ENCODE measurements at places on chromosomes 7 and 10.
A peak's percentile ranks its signal among the peaks of the same experiment; 100 is the strongest.

DNA sequence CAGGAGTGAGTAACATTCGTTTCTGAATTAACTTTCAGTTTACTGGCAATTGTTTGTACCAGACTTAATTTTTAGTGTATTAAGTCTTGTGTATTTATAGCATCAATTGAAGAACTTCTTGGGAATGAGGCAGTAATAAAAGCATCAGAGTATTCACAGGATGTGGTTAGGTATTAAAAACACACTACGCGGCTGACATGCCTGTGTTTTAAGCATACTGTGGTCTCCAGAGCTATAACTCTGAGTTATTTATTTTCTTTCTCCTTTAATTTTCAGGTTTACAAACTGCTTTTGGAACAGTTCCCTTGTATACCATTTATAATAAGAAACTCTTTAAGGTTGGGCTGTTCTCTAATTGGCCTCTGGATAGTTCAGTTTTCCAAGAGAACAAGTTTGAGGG lies 626.1 kb upstream of the NRG3 start:
- no peak for DNase-seq

DNA sequence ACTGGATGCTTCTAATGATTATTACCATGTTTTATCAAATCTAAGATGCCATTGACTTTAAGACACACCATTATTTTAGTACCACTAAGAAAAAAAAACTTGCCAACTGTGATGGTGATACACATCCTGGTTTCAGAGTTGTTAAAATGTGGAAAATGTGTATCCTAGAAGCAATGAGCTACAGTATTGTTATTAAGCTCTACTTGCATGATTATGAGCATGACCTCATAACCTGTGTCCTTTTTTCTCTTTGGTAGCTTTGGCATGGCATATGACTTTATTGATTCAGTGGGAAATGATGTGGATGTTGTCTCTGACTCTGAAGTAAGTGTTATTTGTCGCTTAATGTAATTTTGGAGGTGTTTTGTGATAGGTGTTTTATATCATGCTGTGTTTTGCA lies 3.3 kb downstream of the EDRF1 start:
- no peak for DNase-seq

DNA sequence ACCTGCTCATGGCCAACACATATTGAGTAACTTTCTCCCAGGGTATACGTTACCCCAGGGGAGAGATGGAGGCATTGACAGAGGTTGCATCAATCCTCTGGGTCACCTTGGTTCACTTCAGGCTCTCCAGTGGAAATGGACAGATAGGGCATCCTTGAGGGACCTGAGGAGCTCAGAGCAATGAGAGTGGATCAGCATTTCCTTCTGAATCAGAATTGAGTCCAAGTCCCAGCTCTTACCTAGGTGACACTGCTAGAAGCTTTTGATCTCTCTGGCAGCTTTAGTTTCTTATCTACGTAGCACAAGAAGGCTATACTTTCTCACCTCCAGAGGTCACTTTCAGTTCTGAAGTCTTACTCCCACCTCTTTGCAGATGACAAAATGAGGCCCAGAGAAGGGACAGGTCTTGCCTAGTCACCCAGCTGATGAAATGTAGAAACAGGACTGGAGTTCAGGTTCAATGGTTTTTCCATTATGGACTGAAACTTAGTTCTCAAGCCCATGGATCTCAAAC lies 35.2 kb downstream of the PANK1 start:
- peak; percentile 55 for DNase-seq

DNA sequence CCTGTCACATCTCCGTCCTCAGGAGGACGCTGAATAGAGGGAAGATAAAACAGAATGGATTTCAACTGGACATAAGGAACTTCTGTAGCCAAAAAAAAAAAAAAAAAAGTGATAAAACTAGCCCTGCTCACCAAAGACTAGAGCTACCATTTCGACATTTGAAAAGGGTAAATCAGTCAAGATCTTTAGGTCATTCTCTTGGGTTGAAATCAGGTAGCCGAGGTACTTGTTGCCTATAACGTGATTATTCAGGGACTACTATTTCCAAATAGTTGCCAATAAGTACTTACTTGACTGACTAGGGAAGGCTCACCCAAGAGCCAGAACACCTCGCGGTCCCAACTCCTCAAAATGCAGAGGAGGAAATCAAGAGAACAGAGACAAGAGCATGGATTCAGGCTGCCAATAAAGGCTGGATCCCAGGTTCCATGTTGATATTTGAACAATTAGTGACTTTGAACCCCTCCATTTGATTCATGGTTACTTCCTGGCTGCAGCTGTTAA lies 2.0 kb downstream of the RHEB start:
- no peak for DNase-seq

DNA sequence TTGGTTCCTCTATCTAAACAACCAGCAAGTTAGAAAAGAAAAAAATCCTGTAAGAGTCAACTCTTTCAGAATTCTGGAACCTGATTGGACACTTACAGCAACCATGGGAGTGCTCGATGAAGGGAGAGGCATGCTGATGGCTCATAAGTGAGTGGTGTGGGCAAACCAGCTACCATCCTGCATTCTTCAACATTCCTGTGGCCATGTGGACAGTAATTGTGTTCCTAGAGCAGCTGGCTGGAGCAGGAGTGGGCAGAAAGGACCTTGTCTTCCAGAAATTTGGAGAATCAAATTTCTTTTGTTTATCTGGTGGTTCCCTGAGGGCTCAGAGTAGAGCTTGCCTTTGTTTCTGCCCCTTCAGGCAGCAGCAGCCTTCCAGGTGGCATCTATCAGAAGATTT lies 22.5 kb upstream of the MYL7 start:
- no peak for DNase-seq

- no peak for DNase-seq
These were observed 67.6 kb upstream of the PITRM1 start for GRCh38 chr10:3239920-3240894.

DNA sequence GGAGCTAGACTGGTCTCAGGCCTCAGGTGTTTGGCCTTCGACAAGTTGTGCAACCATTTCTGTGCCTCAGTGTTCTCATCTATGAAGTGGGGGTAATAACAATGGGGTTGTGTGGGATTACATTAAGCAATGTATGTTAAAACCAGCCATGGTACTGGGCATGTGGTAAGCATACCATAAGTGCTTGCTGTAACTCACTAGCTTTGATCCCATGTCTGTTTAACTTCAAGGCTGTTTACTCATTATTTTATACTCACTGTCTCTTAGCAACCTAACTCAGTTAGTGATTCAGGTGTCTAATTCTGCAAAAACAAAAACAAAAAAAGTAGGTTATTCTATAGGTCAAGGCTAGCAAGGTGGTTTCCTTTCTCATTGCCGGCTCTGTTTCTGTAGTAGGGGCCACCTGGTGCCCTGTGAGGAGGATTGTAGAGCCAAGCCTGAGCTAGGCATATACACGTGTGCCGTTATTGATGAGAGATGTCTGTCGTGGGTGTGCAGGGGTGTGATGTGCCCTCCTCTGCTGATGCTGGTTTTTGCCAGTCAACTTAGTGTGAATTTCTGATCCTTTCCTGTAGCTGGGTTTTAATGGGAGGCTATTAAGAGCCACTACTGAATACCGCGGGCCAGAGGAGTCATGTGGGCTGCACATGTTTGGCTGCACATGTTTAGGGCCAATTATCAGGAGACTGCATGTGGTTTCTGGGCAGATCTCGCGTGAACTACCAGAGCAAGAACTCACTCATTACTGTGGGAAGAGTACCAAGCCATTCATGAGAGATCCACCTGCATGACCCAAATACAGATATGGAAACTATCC lies 56.2 kb downstream of the EEPD1 start:
- no peak for DNase-seq

GRCh38 chr10:104895541-104895940 lies 254.5 kb downstream of the SORCS3 start:
- no peak for DNase-seq

DNA sequence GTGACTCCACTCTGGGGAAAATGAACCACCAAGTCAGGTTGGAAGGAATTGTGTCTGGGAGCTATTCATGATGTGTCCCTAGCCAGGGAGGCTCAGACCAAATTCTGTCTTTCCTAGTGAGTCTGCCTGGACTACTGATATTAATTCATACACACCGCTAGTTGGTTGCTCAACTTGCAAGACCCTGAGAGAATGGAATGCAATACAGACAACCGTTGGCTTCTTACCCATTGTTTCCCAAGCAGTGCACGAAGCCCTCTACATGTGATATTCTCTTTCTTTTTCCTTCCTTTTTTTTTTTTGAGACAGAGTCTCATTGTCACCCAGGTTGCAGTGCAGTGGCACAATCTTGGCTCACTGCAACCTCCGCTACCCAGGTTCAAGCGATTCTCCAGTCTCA lies 19.4 kb upstream of the SRGN start:
- no peak for DNase-seq

DNA sequence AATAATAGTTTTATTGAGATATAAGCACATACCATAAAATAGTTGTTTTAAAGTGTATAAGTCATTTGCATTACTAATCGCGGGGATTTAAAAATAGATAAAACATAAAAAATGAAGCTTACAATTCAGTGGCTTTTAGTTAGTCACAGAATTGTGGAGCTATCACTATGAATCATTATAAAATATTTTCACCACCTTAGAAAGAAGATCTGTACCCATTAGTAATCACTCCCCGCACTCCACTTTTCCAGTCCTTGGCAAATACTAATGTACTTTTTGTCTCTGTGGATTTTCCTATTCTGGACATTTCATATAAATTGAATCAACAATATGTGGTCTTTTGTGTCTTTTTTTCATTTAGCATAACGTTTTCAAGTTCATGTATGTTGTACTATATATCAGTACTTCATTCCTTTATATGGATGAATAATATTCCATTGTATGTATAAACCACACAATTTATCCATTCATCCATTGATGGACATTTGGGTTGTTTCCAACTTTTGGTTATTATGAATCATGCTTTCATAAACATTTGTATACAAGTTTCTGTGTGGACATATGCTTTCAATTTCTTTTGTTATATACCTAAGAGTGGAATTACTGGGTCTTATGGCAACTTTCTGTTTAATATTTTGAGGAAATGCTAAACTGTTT lies 162.5 kb downstream of the MAGI2 start:
- no peak for DNase-seq

DNA sequence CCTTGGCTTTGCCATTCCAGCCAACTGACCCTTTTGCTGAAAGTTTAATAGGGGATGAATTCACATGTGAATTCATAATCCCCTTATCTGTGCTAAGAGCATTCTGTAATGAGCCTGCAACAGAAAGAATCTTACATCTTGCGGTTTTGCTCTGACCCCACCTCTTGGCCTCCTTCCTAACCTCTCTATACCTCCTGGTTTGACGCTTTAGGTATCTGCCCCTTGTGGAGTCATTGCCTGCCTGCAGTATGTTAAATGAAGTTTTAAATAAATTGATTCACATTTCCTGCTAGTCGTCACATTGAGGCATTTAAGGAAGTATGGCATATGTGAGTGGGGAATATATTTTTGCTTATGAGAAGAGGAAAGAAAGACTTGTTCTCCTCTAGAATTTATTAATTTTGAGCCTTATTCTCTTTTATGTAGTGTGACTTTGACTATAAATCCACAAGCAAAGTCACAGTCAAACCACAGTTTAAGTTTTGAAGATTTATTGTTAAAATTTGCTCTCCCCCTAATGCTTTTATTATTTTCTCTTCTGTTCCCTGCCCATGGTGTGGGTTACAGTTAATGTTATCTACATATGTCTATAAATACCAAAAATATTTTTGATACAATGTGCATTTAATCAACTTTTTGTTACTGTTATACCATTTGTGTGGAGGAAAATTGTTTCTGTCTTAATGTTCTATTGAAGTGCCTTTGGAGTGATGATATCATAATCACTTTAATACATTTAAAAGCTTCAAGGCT lies 60.9 kb downstream of the LRMDA start:
- DNase-seq = no peak

DNA sequence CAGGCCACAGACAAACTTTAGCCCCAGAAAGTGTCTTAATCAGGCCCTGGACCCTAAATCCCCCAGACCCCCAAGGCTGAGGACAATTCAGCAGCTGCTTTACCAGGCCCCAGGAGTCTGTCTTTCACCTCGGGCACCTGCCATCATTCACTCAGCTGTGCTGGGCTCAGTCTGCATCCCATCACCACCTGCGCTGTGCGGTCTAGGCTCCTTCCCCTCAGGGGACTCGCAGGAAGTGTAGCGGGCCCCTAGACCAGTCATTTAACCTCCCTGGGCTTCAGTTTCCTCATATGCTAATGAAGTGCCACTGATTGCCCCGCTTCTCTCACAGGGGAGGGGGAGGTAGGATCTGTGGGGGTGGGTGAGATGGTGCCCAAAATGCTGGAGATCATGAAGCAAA lies 76.4 kb upstream of the ZMIZ1 start:
- no peak for DNase-seq

DNA sequence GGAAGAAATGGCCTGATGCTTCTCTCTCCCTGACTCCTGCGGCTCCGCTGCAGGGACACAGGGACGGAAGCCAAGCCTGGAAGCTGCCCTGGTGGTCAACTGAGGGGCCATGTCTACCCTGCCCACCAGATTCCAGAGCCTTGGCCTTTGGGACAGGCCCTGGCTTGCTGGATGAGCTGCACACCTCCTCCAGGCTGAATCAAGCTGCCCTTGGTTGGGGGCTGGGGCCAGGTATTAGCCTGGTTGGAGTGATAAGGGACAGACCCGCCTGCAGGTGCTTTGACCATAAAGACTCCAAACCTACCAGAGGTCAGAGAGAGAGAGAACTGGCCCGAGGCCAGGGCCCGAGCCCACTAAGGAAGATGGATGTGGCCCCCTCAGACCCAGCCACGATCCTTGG lies 30.1 kb downstream of the CRHR2 start:
- DNase-seq = no peak

DNA sequence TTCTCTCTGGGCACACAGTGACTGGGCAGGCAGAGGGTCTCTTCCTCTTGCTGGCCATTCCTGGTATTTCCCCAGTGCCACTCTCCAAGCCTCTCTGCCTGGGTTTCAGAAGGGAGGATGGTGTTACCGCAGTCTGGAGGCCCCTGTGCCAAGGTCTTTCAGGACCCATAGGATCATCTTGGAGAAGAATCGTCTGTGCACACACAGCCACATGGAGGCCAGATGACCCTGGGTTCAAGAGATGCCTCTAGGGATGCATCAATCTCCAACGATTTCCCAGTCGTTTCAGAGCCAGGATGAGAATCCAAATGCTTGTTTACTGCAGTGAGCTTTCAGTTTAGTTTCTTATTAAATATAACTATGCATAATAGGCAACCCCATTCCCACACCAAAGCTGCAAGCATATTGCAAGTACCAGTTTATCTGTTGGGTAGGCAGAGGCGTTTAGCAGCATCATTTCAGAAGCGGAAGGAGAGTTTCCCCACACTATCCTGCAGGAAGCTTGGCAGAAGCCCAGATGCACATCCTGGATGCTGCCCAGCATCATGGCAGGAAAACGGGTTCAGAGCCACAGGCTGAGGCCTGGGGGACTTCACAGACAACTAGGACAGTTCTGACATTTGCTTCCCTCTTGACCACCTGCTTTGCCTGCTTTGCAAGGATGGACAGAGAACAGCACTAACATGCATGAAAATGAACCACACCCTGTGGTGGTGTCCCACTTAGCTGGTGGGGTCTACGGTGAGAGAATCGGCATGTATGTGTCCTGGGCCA lies 134.7 kb upstream of the FAM20C start:
- DNase-seq = no peak

GRCh38 chr10:103765168-103765567 lies 90.2 kb downstream of the SH3PXD2A start:
- DNase-seq = no peak

GRCh38 chr10:122388287-122388997 lies 13.9 kb downstream of the PLEKHA1 start:
- no peak for DNase-seq

- DNase-seq = no peak
These were observed 176.2 kb downstream of the LRMDA start for GRCh38 chr10:75607576-75607975.

Measured in GM10248 (cell line).